Stimulated activated CD4-positive, alpha-beta T cell treated with anti-CD3 and anti-CD28 coated beads, Interleukin-1b, Interleukin-23, amount 100 ng/mL, for 1 hour (primary cell): ENCODE measurements at places on chromosomes 6 and 20.

DNA sequence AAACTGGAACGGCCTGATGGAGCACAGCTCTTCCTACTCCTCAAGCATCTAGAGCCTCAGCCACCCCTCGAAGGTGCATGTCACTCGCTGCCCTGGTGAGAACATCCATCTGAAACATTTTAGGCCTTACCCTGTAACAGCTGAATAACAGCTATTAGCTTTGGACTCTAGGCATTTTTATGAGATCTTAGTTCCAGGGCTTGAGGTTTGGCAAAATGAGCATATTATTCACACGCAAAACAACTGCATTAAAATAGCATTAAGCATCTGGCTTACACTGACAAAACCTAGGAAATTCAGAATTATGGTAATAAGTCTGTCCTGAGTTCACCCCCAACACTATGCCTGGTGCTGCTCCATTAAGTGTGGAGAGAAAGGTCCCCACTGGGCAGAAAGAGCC, 56.1 kb downstream of the ADAT2 start:
- DNase-seq = no peak

DNA sequence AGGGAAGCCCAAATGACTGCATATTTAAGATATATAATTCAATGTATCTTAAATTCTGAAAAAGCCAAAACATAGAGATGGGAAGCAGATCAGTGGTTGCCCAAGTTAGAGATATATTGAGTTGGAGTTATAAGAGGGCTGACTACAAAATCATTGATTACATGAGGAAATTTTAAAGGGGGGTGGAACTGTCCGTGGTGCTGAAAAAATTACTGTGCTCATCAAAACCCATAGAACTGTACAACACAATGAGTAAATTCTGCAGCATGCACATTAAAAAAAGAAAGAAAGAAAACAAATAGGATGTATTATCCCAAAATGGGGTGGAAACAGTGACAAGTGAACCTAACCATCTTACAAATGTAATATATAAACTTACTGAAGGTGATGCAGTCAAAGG, 100.9 kb downstream of the FUT9 start:
- DNase-seq = no peak

DNA sequence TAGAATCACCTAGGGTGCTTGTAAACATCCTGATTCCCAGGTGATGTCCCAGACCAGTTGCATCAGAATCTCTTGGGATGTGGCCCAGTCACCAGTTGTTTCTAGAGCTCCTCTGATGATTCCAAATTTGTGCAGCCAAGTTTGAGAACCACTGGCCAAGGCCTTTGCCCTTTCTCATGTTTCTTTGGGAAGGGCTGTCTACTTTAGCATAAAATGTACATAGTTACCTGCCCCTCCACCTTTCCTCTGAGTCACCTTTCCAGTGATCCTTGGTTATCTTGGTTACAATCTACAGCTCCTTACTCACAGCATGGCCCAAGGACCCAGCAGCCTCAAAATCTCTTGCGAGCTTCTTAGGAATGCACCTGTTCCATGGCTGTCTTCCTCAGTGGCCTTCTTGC, 266.4 kb upstream of the PRND start:
- DNase-seq = no peak

DNA sequence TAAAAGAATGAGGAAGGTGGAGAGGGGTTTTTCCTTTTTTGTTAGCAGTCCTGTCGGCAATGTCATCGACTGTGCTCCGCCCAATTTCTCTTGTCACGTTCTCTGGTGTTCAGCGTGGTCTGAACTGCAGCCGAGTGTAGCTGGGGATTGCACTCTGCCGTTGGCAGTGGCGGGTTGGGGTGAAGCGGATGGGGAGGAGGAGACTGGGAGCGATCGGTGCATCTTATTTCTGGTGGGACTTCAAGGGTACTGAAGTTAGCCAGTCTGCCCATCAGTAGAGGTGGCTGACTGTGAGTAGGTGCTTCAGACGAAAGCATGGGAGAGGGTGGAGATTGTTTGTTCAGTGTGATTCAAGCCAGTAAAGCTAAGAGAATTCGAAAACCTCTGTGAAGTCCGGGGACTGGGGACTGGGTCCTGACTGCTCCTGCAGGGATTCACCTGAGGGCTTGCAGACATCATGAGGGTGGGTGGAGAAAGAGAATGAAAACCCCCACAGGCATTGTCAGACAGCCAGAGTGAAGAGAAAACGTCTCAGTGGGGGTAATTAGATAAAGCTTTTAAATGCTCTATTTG, 5.1 kb downstream of the RREB1 start:
- DNase-seq = no peak

GRCh38 chr20:60565083-60565482, 606.9 kb downstream of the CDH26 start:
- DNase-seq = no peak

DNA sequence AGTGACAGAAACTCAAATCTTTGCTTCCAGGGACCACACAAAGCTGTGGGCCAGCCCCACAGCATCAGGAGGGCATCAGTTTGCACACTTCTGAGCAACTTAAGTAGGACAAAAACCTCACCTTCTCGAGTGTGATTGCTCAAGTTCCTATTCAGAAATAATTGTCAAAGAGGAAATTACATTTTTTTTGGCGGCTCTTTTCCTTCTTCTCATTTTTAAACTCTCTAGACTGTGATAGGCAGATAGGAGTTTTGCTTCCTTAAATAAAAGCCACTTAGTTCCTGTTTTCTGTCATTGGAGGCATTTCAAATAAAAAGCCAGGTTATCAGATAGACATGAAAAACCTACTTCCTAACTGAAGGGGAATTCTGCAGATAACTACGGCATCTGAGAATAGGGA, 11.2 kb upstream of the TAGAP start:
- no peak for DNase-seq

DNA sequence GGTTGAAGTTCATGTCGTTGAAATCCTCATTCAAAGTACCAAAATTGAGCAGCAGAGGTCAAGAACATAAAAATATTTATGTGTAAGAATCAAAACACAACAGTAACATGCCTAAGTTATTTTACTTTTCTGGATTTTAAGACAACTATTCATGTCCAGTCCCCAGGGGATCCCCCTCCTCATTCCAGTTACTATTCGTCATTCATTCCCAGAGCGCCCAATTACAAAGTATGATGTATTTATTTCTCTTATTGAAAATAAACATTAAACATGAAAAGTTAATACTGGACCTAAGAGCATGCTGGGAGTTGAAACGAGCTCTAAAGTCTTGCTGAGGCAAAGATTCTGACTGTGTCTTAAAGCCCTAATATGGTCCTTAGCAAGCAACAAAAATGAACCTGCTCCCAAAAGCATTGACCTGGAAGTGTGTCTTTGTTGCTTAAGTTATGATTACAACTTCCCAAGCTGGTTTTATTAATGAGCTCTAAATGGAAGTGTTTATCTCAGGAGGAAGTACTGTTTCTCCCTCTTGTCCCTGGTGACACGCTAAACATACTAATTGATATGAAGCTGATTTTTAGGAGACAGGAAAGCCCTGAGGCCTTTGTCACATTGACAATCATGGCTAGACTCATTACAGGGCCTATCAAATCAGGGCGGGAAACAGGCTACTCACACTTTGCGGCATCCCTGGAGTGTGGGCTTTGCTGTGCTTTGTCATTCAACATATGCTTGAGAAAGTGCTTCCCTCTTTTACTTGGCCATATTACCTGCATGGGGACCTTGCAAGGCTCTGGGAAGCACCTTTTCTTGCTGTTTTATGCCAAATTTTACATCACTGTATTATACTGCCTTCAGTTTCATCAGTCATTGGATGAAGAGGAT, 192.2 kb upstream of the DTNBP1 start:
- no peak for DNase-seq

DNA sequence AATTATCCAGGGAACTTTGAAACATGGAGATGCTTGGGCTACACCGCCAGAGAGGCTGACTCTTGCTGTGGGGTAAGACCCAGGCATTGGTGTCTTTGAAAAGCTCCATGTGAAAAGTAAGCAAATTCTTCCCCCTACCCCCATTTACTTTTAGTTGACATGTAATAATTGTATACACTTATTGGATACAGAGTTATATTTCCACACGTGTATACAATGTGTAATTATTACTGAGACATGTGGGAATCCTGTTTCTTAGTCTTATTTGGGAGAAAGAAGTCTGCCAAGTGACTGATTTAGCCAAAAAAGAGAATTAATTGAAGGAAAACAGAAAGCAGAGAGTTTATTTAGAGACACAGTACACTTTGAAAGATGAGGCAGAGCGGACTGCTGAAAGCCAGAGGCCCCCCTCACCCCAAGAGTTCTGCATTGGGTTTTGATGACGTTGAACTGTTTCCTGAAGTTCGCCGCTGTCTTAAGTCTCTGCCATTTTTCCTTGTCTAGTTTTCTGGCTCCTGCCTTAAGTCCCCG, 193.8 kb downstream of the PACRG start:
- no peak for DNase-seq

GRCh38 chr6:125748406-125749172, 843 bp upstream of the HEY2 start:
- no peak for DNase-seq

GRCh38 chr6:14726816-14727493, 518.9 kb upstream of the JARID2 start:
- DNase-seq = no peak

GRCh38 chr6:20687494-20687893, 153.2 kb downstream of the CDKAL1 start:
- no peak for DNase-seq

DNA sequence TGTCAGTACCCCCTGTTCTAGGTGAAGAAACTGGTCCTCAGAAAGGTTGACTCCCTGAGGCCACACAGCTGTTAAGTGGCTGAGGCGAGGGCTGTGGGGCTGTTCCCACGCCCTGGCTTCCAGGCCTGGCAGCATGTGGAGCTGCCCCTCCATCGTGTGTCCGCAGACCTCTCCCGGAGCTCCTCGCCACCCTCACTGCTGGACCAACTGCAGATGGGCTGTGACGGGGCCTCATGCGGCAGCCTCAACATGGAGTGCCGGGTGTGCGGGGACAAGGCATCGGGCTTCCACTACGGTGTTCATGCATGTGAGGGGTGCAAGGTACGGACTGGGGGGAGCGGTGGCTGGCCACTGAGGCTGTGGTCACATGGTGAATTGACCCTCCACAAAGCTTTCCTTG, 32.2 kb upstream of the FANCE start:
- DNase-seq = no peak

DNA sequence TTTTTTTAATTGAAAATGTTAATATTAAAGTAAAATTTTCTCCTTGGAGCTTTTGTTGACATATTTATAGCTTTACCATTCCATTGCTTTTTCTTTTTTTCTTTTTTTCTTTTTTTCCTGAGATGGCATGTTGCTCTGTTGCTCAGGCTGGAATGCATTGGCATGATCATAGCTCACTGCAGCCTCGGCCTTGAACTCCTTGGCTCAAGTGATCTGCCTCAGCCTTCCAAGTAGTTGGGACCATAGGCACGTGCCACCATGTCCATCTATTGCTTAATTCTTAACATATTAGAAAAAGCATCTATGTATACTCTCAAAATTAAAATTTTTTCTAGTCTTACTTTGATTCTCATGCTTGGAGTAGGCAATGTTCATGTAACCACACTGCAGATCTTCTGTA, 43.0 kb downstream of the RALGAPB start:
- no peak for DNase-seq

DNA sequence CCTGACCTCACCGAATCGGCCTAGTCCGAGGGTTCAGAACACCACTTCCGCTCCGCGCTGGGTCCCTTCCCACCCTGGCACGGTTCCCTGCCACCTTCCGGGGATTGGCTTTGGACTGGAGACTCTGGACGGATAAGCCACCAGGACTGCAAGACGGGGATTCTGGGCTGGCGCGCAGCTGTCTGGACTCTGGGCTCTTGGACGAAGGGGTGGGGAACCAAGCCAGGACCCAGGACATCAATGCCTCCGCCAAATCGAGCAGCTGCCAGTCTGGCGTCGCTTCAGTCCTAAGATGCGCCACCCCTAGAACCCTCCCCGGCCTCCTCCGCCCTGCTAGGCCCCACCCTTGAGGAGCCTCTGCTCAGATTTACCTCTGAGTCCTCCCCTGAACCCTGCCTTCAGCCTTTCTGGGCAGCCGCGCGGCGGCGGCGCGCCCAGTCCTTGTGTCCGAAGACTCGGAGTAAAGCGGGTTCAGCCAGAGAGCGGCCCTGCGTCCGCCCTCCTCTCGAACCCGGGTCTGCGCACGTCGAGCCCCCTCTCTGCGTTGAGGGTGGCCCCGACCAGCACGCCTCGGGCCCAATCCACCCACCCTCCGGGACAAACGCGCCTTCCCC, 1.2 kb downstream of the KCNK17 start:
- no peak for DNase-seq

DNA sequence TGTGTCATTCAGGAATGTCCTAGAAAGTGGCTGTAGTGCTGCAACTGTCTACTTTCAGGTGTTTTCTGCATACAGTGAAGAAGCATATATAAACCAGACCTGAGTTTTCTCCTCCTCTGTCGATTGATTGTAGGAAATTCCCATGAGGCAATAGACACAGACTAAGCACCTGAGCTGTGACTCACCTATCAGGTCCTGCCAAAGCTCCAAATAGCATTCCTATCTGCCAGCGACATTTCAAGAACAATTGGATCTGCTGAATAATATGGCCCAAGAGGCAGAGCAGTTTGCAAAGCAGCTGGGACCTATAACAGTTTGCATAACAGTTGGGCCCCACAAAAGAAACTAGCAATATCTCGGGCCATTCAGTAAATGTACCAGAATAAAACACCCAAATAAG, 360.4 kb downstream of the HAO1 start:
- no peak for DNase-seq

DNA sequence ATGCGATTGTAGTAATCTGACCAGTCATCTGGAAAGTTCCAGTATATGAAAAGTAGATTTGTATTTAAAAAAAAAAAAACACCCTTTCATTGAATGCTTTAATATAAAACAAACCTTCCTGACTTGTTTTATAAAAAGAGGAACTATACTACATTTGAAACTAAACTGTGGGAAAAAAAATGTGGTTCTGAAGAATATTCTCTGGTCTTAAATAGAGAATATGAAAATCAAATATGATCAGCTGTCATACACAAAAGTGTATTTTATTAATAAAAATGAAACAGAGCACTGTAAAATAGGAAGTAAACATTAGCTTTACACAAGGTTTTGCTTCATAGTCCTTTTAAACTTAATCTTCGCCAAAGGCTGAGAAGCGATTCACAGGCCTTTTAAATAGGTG, 25.3 kb upstream of the CD83 start:
- DNase-seq = no peak

DNA sequence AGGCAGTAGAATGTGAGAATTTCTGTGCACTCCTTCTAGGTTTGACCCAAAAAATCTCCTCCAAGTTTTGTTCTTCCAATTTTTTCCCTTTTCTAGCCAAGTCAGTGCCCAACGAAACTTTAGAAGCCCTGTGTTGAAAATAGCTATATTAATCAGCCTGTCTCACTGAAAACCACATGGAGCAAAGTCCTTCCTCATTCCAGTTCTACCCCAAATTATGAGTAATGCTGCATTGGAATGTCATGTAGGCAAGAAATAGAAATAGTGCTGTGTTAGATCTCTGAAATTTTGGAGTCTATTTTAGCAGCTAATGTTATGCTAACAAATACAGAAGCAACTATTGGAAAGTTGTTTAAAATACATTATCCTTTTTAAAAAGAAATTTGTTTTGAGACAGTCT, 725.5 kb downstream of the TBC1D32 start:
- DNase-seq = no peak

GRCh38 chr6:130965656-130966055, 97.4 kb downstream of the EPB41L2 start:
- no peak for DNase-seq

- DNase-seq = peak; percentile 55
Measured at GRCh38 chr6:72619883-72620696, 1.8 kb upstream of the KCNQ5 start.

GRCh38 chr20:60365064-60365666, 406.9 kb downstream of the CDH26 start:
- DNase-seq = no peak

GRCh38 chr20:10947726-10948125, 273.9 kb upstream of the JAG1 start:
- no peak for DNase-seq

GRCh38 chr6:153312634-153313033, 181.6 kb upstream of the RGS17 start:
- DNase-seq = no peak
